Osteoblast (primary cell): ENCODE measurements at places on chromosomes 7 and 10. TPM values are rescaled to one million over a fixed set of nuclear protein-coding genes. Genes with fewer than 3 reads are reported as not detected.
A peak's percentile ranks its signal among the peaks of the same experiment; 100 is the strongest.

DNA sequence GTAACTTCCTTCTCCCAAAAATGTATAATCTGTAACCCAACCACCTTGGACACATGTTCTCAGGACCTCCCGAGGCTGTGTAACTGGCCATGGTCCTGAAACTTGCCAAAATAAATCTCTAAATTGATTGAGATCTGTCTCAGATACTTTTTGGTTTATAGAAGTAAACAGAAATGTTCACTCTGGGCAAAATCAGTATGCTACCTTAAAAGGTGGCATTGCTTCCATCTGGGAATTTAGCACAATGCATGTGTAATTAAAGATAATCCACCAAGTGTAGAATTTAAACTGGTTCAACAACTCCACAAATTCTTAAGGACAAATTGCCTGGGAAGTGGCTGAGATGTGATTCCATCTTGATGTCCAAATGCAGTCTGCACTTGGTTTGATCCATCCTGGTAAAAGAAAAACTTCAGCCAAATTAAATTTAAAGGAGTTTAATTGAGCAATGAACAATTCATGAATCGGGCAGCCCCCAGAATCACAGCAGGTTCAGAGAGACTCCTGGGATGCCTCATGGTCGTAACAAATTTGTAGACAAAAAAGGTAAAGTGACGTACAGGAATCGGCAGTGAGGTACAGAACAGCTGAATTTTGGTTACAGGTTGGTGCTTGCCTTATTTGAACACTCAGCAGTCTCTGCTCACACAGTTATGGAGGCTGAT lies 102.6 kb upstream of the PFKP start:
- DNase-seq, result no peak

DNA sequence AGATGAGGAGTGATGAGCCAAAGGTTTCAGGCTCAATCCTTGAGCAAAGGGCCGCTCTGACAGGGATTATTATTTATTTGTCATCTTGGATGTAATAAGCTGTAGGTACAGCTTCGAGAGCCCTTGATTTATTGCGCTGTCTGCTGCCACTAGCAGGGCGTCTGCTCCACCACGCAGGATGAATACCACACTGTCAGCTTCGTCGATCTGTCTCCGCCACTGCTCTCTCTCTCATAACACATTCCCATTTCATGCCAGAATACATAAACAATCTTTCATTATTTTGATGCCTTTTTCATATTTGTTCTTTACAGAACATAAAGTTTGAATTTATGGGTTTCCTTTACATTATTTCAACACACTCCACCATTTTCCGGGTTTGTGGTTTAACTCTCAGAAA lies 276.6 kb downstream of the LRMDA start:
- DNase-seq, result no peak

The TEX36 gene
- total RNA-seq, result not detected in 2 replicates

DNA sequence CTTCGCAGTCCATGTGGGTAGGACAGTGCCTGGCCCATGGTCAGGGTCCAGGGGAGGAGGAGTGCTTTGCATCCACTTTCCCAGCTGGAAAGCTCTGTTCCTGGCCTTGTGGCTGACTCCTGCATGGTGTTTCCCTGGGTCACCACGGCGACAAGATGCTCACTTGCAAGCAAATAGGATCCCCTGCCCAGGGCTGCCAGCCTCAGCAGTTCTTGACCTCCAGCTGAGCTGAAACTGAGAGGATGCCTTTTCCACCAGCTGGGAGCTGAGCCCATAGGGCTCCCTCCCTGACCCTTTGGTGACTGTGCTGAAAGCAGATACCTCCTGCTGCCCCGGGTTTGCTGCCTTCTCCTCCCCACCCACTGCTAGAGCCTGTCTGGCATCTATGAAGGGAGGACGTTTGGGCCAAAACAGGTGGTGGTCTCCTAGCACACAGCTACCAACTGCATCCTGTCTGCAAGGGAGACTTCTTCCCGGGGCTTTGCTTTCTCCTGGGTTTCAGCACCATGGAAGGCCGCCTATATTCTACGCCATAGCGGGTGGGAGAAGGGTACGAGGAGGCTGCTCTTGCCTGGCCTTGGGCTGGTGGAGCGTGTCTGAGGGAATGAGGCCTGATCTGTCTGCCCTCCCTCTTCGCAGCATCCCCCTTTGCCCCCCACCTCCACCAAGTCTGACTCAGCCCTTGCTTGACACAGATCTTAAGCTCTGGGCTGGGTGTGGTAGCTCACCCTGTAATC lies 34.4 kb downstream of the UBTD1 start:
- DNase-seq, result peak; percentile 92

- peak; percentile 86 for DNase-seq
Measured at GRCh38 chr10:102517553-102517952, 13.8 kb downstream of the SUFU start.

GRCh38 chr7:2564970-2565540 lies 6.3 kb downstream of the IQCE start:
- DNase-seq, result peak; percentile 44

GRCh38 chr7:21054427-21055112 lies 267.9 kb upstream of the SP8 start:
- DNase-seq, result no peak

GRCh38 chr10:64350665-64351064 lies 829.5 kb downstream of the REEP3 start:
- no peak for DNase-seq

The VGF gene
- total RNA-seq, result 0.36 TPM in 1 of 2 replicates, not detected in the other

The EVX1 gene
- total RNA-seq, result not detected in 2 replicates

- DNase-seq, result peak; percentile 36
Measured at GRCh38 chr7:73799282-73800141, 29.4 kb upstream of the CLDN3 start.

DNA sequence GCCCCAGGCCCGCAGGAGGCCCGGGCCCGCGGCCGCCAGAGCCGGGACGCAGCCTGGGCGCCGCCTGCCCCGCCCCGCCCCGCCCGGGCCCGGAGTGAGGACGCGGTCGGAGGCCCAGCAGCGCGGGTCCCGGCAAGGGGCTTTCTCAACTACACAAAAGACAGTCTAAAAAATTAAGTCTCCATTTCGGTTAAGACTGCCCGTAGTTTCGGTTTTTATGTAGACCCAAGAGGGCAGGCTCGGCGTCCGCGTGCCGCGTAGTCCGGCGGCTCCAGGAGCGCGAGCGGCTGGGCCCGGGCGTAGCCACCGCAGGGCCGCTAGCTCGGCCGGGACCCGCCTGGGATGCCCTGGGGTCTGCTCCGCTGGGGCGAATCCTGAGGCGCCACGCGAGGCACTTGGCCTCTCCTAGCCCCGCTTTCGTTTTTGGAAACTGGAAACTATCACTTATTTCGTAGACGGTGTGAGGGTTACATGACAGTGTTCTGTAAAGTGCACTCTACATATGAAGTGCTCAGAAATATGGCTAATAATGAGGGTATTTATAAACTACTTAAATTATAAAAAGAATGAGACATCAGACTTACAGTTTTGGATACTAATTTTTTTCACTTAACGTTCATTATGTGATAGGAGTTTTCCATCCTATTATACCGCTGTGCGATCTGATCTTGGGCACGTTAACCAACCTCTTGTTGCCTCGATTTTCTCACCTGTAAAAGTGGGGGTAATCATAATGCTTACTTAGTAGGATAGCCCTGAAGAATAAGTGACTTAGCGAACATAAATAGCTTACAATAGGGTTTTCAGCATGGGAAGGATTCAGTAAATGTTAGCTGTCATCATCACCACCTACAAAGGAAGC lies 573 bp downstream of the BLVRA start:
- DNase-seq, result peak; percentile 88

The PNLIPRP3 gene
- 0.59 and 0.72 TPM in 2 replicates for total RNA-seq

The CCL24 gene
- total RNA-seq, result not detected in 2 replicates

The SLC29A4 gene
- total RNA-seq, result 0.88 and 1.1 TPM in 2 replicates

The SLC18A3 gene
- not detected in 2 replicates for total RNA-seq

The PIP gene
- not detected in 2 replicates for total RNA-seq

- DNase-seq, result no peak
Measured at GRCh38 chr10:63273577-63273976, 140.4 kb downstream of the NRBF2 start.

- DNase-seq, result no peak
Measured at GRCh38 chr7:85125651-85126131, 61.2 kb downstream of the SEMA3D start.

- no peak for DNase-seq
Measured at GRCh38 chr7:28348636-28349035, 63.7 kb upstream of the CREB5 start.

- DNase-seq, result no peak
Measured at GRCh38 chr10:11936389-11937152, 106.0 kb downstream of the UPF2 start.

- DNase-seq, result no peak
Measured at GRCh38 chr7:97620495-97620894, 111.4 kb upstream of the TAC1 start.
